ENCODE measurements at places on chromosomes 12 and 14.

GRCh38 chr14:59358102-59358501, 107.1 kb downstream of the GPR135 start:
- peak; percentile 27 for DNase-seq

- DNase-seq = no peak
These were observed 99.9 kb downstream of the PPM1H start for GRCh38 chr12:62834971-62835547.

DNA sequence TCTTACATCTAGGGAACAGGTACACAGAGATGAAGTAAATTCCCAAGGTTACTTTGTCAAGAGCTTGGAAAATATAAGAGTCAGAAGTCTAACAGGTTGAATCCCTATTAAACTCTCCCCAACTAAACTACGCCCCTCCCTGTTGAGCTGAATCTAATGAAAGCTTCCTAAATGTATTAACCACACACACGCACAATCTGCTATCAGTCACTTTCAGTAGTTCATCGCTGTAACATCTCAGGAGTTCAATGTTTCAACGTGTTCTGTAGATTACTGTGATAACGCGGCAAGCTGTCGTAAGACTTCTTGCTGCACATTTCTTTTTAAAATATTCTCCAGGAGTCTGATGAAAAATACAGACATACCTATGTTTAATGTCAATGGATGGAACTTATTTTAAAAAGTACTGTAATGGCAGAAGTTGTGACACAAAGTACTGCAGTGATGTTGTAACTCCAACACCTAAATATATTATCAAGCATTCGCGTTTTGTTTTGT, 612 bp upstream of the SLC25A3 start:
- no peak for DNase-seq

- no peak for DNase-seq
These were observed 6.6 kb downstream of the TTC9 start for GRCh38 chr14:70648346-70648745.

GRCh38 chr12:131454418-131455217, 256.3 kb upstream of the SFSWAP start:
- DNase-seq = peak; percentile 64

- DNase-seq = no peak
These were observed 209.2 kb downstream of the PHLDA1 start for GRCh38 chr12:75822416-75822815.

- DNase-seq = no peak
These were observed 111.4 kb downstream of the DICER1 start for GRCh38 chr14:95045836-95046430.

- DNase-seq = no peak
These were observed 81.8 kb upstream of the CCDC198 start for GRCh38 chr14:57575482-57575881.

DNA sequence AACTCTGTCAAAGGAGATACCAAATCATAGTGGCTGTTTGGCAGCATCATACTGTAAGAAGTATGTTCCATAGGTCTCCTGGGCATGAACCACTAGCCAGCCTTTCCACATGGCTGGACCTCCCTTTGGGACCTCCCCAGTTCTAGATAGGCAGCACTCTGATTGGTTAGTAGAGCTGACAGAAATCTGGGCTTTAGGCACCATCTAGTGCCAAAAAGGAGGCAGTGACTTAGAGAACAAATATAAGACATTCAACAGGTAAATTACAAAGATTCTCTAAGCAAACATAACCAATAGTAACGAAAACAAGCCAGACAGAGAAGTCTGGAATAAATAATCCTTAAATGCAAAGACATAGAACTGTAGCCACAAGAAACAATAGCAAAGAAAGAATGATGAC, 148.0 kb upstream of the PDE3A start:
- DNase-seq = peak; percentile 59

DNA sequence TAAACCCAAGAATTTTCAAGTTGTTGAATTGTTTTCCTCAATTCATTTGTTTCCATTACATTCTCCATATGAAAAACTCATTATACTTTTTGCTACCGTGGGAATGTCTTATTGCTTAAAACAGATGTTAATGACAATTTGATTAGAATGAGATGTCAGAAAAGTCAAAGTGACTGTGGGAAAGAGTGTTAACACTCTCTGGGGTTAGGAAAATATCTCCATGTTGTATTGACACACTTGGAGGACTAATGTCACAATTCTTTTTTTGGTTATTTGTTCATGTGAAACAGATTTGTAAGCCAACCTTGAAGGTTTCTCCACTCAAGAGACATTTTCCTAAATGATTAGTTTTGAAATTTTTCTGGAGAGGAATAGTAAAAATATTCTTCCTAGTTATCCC, 47.2 kb upstream of the CMAS start:
- DNase-seq = no peak

GRCh38 chr12:48389409-48389808, 38.7 kb upstream of the ZNF641 start:
- DNase-seq = no peak

- DNase-seq = no peak
These were observed 12.9 kb downstream of the FAM222A start for GRCh38 chr12:109726511-109727038.

DNA sequence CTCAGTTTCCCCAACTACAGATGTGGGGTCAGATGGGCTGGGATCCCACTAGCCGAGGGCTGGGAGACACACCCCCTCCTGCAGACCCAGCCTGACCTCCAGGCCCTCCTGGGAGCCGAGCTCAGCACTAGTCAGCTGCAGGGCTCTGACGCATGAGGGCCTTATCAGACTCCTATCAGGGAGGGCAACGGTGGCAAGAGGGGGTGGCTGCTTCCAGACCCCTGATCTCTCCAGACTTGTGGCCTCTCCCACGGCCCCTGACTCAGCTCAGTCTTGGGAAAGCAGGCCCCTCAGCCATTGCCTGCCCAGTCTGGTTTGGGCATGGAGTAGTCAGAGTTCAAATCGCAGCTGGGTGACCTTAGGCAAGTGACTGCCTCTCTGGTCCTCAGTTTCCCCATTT, 2.5 kb downstream of the RASAL1 start:
- DNase-seq = no peak

DNA sequence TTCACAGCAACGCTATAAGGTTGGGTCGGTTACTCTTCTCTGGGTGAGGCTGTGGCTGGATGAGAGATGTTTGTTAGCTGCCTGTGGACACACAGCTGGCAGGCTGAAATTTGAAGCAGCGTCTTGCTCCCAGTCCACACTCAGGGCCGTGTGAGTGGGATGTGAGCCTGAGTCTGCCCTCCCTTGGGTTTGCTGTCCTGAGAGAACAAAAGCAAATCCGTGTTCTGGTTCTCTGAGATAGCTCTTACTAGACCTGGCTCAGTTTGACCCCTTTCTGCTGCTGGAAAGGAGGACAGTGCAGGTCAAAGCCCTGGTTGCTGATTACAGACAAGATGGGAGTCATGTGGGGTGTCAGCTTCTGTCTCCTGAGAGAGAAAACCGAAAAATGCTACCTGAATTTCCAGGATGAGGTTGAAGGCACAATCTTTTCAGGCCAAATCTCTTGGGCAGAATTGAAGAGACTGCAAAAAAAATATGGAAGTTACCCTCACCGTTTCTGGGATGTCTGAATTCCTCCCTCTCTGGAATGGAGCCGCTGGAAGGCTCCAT, 270.8 kb downstream of the ZFP36L1 start:
- no peak for DNase-seq

- peak; percentile 83 for DNase-seq
These were observed 175.5 kb downstream of the PTPRO start for GRCh38 chr12:15497671-15498292.

DNA sequence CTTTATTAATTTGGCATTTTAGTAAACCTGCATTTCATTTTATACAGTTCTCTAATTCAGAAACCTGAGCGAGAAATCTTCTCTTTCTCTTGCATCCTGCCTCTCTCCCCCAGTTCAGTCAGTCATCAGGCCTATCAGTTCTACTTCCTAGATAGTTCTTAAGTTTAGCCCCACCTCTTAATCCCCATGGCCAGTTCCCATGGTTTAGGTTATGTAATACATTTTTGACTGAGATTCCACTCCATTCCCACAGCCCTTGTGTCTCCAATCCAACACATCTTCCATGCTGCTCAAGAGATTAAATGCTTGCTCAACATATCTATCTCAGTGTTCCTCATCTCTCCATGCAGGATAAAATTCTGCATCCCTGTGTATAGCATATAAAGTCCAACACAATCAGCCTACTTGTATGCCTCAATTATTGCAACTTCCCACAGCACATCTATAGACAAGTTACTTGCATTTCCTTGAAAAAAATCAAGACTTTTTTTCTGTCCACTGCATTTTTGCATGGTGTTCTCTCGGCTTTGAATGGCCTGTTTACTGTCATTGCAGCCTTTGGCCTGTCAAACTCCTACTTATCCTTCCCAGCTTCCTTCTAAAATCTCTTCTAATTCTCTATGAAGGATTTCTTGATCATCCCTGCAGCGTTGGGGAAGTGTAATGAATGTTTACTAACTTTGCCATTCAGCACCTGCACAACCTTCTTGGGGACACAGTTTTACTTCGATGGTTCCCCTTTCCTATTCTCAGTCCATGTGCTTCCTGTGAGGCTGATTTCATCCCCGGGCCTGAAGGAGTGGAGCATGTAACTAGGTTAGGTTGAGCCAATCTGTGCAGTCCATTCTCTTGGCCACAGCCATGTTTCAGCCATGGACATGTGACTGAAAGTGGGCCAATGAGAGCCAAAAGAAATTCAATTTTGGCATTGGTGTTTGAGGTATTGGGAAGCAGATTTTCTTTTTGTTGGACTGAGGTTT, 80.8 kb downstream of the DACT1 start:
- DNase-seq = no peak

- DNase-seq = no peak
These were observed 87.1 kb upstream of the PTHLH start for GRCh38 chr12:28059668-28060067.

- peak; percentile 78 for DNase-seq
These were observed 39.1 kb downstream of the CORO1C start for GRCh38 chr12:108691998-108692808.

- no peak for DNase-seq
These were observed 29.0 kb upstream of the ELK3 start for GRCh38 chr12:96164951-96165811.

DNA sequence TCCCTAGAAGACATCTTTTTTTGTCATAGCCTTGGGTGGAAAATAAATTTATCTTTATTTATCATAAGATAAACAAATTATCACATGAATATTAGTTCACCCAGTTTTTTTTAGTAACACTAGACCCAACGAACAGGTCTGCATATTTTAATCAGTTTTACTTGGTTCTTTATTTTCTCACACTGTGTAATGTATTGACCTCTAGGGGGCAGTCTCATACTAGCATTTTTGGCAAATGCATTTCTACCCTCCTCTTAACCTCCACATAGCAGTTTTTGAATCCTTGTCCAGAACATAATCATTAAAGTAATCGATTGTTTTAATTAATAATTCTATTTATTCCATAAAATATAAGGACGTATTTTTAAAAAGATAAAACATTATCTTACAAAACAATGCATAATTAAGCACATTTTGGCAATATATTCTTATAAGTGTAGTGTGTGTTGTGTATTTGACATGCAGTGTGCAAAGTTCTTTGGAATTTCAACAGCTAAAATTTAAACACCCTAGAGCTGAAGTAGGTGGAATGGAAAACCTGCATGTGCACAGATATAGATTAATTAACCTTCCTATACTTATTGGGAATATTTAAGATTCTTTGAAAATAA, 31.6 kb upstream of the PTPRQ start:
- DNase-seq = peak; percentile 38

DNA sequence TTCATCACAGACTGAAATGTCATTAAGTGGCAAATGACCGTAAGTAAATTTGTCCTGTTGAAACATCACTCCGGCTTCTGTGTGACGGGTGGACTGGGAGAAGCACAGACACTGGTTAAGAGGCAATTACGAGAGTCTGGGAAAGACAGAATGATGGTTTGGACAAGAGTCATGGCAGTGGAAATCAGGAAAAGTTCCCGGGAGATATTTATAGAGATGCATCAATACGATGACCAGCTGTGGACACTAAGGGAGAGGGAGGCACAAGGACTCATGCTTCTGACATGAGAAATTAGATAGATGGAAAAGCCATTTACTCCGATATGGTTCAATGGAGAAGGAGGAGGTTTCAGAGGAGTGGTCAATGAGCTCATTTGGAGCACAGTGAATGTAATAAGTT, 27.3 kb downstream of the CKAP4 start:
- no peak for DNase-seq

- no peak for DNase-seq
These were observed 18.9 kb downstream of the DEGS2 start for GRCh38 chr14:100140452-100141078.

GRCh38 chr12:14803830-14804160, 325 bp downstream of the C12orf60 start:
- DNase-seq = no peak

DNA sequence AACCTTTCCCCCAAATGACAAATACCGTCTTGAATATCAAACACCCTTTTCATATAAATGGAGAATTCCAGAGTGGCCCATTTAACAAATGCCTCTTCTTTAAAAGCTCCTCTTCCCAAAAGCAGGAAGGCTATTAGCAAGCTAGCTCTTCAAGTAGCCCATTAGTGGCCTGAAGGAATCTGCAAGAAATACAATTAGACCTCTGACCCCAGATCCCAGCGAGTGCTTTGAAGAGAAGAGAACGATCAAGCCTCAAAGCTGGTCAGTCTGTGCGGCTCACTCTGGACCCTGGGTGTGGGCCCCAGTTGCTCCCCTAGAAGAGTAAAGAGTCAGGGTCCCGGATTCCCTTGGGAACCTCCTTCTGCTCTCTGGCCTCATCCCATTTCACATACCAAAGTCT, 325.6 kb downstream of the NUAK1 start:
- no peak for DNase-seq

GRCh38 chr14:62682208-62682607, 363.1 kb downstream of the KCNH5 start:
- DNase-seq = no peak

DNA sequence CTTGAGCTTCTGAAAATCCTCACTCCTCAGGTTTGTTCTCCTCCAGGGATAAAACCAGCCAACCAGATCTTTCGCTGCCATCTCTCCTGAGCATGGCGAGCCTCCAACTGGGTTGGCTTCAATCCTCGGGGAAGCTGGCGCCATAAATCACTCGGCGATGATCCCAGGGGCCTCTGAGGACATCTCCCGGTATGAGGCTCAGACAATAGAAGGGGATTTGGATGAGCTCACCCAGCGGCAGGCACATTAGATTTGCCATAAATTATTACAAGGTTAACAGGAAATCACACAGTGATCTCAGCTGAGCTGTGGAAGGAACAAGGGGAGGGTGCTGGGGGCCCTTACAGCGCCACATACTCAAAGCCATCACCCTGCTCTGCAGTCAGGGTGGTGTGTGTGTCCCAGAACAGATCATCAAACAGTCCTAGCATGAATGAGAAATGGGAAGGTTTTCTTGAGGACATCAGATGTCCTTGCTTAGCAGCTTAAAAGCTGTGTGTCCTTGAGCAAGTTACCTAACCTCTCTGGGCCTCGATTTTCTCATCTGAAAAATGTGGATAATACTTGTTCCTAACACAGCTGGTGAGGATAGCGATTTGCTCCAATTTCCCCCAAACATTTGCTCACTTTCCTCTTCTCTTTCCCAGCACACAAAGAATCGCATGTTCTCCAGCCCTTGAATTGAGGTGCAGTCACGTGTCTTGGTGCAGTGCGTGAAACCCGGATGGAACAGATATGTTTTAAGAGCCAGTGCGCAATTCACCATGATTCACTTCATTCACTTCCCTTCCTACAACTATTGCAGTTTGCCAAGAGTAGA, 142.8 kb downstream of the SCARB1 start:
- peak; percentile 88 for DNase-seq

- DNase-seq = no peak
These were observed 387.8 kb upstream of the RPL10L start for GRCh38 chr14:47039336-47039735.
